SHP77 treated with DMSO at 0.1 percent for 48 hours (cell line): ENCODE measurements at places on chromosomes 1 and 21.

DNA sequence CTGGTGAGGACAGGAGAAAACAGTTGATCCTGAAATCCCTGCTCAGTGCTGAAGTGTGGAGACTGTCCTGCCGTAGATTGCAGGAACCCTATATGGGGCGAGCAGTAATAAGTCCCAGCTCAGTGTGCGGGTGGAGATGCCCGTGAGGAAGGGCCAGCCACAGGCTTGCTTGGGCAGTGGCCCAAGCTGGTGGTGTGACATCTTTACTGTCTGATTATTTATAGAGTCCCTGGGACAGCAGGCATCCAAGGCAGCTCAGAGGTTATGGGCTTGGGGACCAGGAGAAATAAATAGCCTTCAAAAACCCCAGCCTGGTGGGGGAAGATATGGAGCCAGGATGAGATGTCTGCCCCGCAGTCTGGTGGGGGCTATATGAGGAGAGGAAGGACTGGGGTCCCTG, 170.7 kb upstream of the POU3F1 start:
- no peak for DNase-seq

DNA sequence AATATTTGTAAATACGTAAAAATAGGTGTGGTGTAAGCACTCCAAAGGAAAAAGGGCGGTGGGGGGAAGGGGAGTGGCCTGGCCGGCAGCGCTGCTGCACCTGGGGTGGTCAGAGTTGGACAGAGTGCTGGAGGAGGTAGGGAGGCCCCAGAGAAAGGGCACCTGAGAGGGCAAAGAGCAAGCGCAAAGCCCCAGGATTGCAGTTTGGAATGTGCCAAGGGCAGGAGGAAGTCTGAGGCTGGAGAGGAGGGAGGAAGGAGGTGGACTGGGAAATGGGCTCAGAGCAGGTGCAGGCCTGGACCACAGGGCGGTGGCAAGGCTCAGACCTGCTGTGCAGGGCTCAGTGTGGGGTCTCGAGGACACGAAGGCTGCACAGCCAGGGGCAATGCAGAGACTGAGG, 30.6 kb downstream of the LDLRAP1 start:
- DNase-seq: no peak

- DNase-seq: no peak
Observed at GRCh38 chr1:94660994-94661393, 119.4 kb upstream of the F3 start.

DNA sequence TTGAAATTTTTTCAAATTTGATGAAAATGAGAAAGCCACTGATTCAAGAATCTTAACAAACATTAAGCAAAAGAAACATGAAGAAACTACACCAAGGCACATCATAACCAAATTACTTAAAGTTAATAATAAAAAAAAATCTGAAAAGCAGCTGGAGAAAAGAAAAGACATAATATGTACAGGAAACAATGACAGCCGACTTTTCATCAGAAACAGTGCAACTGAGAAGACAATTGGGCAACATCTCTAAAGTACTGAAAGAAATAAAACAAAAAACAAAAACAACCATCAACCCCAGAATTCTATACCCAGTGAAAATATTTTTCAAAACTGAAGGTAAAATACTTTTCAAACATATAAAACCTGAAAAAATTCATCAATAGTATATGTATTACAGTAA, 73.8 kb upstream of the DMRTA2 start:
- no peak for DNase-seq

DNA sequence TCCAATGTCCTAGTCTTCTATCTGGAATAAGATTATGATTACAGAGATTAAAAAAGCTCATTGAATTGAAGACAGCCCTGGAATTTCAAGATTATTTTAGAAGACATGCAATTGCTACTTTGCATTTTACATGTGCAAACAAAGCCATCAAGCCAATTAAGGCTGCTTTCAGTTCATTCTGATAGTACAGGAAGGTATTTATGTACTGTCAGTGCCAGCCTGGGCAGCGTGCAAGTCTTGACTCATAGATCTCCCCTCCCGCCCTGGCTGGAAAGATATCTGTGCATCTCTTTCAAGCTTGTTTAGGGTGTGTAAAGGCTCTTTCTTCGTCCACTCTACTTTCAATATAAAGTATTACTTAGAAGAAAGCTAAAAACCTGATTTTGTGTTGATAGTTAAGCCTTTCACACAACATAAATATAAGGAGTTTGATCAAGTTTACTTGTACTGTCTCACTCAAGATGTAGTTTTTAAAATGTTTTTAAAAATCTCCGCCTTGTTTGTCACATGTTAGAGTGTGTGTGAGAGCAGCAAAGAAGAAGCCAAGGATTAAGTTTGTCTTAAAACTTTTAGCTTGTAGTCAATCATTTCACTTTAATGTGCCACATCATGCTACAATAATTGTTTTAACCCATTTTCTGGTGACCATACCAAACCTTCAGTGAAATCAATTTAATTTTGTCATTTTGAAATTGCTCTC, 13.6 kb upstream of the LYPLAL1 start:
- DNase-seq: no peak

GRCh38 chr1:119958223-119958622, 61.9 kb upstream of the ADAM30 start:
- no peak for DNase-seq

DNA sequence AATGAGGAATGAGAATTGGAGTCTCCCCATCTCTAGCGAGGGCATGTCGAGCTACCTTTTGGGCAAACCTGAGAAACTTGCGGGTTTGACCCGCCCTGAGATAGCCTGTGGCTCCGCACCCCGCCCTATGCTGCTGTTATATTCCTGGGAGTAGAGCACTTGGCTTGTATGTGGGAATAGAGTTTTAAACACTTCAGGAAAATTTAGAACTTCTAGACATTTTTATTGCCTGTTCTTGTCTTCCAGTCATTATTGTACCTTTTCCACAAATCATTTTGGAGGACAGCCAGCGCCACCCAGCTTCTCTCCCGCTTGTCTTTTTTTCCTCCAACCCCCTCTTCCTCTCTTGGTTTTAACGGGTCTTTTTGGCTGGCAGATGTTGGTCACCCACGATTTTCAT, 738 bp downstream of the GNPAT start:
- no peak for DNase-seq

- no peak for DNase-seq
Observed at GRCh38 chr1:113042285-113043143, 30.5 kb upstream of the LRIG2 start.

- no peak for DNase-seq
Observed at GRCh38 chr21:41894922-41895557, 15.9 kb upstream of the PRDM15 start.

DNA sequence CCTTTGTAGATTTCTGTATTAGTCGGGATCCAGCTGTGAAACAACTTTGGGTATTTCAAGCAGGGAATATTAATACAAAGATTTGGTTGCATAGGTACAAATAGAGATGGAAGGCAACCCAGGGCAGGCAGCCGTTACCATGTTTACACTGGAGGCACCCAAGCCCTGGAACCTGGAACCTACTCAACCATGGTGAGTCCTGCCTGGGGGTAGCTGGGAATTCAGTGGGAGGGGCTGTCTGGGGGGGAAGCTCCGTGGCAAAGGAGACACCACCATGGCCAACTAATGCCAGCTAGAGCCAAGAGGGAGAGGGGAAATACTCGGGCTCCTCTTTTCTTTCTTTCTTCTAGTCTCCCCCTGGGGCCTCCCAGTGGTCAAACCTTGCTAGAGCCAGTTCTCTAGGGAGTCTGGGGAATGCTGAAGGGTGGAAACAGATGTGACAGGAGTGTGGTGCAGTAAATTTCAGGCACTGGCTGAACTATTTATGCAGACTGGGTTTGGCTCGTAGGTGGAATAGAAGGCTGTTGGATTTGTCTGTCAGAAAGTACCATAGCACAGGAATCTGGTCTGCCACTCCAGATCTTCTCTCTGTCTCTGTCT, 91.9 kb upstream of the CACNA1E start:
- no peak for DNase-seq

DNA sequence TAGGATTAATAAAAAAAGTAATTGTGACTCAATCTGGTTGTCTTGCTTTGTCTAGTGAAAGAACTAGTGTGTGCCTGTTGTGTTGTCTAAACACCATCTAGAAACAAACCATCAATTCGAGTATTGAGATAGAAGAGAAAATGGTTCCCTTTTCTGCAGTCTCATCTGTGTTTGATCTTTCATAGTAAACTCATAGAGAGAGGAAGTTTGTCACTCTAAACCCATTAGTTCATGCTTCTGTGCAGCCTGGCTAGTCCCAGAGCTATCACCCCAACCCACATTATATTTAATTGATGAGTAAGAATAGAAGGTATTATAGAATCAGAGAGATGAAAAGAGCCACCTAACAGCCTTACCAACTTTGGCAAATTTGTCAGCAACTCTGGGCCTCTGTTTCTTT, 99.5 kb downstream of the TGFB2 start:
- DNase-seq: no peak

DNA sequence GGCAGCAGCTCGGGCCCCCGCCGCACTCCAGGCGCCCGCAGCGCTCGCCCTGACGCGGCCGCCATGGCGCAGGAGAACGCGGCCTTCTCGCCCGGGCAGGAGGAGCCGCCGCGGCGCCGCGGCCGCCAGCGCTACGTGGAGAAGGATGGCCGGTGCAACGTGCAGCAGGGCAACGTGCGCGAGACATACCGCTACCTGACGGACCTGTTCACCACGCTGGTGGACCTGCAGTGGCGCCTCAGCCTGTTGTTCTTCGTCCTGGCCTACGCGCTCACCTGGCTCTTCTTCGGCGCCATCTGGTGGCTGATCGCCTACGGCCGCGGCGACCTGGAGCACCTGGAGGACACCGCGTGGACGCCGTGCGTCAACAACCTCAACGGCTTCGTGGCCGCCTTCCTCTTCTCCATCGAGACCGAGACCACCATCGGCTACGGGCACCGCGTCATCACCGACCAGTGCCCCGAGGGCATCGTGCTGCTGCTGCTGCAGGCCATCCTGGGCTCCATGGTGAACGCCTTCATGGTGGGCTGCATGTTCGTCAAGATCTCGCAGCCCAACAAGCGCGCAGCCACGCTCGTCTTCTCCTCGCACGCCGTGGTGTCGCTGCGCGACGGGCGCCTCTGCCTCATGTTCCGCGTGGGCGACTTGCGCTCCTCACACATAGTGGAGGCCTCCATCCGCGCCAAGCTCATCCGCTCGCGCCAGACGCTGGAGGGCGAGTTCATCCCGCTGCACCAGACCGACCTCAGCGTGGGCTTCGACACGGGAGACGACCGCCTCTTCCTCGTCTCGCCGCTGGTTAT, 2.8 kb downstream of the KCNJ9 start:
- peak; percentile 20 for DNase-seq

- DNase-seq: no peak
Observed at GRCh38 chr1:10380594-10381275, 18.1 kb upstream of the PGD start.

- DNase-seq: no peak
Observed at GRCh38 chr1:171351961-171352360, 38.0 kb downstream of the FMO4 start.

DNA sequence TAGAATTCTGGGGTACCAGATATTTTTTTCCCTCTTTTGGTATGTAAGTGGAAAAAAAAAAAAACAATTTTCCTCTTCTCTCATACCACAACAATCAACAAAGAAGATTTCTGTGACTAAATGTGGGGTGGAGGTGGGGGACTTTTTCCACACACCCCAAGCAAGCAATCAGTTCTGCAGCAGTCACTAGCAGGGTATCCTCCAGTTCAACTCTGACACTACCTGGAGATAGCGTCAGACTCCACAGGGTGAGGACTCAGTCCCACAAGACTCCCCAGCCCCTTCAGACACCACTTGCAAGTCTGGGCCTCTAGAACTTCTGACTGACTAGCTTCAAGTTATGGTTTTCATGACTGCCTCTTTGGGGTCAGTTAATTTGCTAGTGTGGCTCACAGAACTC, 6.2 kb downstream of the DHX9 start:
- DNase-seq: no peak

- DNase-seq: no peak
Observed at GRCh38 chr21:42251654-42252324, 32.8 kb downstream of the ABCG1 start.

- no peak for DNase-seq
Observed at GRCh38 chr1:80909172-80909784, 891.5 kb upstream of the ADGRL2 start.

DNA sequence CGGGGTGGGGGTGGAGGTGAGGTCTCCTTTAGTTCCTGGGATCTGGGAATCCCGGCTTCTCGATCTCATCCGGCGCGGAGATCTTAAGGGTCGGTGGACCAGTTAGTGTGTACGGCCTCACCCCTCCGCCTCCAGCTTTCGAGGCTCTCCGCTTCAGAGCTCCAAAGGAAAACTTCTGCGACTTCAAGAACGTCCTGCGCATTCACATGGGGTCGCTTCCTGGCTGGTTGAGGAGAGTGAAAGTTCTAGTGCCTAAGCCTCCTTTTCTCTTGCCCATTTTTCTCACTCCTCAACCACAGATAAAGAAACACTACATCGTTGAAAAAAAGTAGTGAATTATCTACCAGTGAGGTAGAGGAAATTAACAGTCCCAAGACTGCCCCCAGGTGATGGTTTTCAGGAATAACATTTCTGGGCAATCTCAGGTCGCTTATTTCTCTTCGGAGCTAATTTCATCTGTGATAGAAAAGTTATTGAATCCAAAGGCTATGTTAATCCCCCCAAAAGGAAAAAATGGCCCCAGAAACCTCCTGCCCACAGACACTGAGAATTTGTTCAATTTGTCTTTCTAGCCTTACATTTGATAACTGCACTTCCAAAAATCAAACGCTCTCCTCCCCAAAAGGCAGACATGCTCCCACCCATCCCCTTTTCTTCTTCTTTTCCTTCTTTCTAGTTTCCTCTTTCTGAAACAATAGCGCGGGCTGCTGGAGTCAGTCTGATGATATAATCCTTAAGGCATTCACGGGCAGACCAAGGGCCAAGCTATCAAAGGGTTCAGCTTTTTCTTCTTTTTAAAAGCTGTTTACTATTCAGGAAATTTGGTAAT, 20.6 kb upstream of the TBX15 start:
- DNase-seq: peak; percentile 45

DNA sequence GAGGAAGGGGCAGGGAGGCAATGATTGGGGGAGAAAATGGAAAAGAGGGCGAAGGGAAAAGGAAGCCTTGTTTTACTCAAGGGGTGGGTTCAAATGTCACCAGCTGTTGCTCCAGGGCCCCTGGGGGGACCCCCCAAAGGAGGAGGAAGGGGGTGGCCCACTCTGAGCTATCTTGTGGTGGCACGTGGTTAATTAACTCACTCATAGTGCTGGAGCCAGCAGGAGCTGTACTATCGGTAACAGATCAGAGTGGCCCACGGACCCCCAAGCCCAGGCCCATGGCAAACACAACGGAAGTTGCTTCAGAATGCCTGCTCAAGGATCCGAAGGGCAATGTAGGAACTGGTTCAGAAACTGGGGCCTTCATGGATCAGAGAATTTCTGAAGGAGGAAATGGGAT, 7.2 kb downstream of the TFF2 start:
- no peak for DNase-seq

GRCh38 chr1:230379928-230380327, 46.2 kb downstream of the PGBD5 start:
- DNase-seq: no peak

GRCh38 chr1:207020065-207020708, 12.4 kb downstream of the C1orf116 start:
- no peak for DNase-seq

- no peak for DNase-seq
Observed at GRCh38 chr1:225944387-225944786, 3.4 kb upstream of the LEFTY2 start.
